ENCODE measurements at places on chromosomes 2 and 18. TPM values are rescaled to one million over a fixed set of nuclear protein-coding genes. Genes with fewer than 3 reads are reported as not detected.

Gene ASTL
- polyA plus RNA-seq = 0.21 TPM

Gene C2orf76
- polyA plus RNA-seq = 15.9 TPM

- DNase-seq = no peak
Observed at GRCh38 chr2:120398051-120398995, 52.4 kb downstream of the INHBB start.

GRCh38 chr2:21281791-21282514 lies 158.2 kb downstream of the TDRD15 start:
- no peak for DNase-seq

Gene CFAP210
- polyA plus RNA-seq = 3.1 TPM

Data from left lung (tissue), 14 donors.